ENCODE measurements at places on chromosomes 2 and 18.

- DNase-seq: no peak
Observed at GRCh38 chr18:34837769-34838272, 127.7 kb downstream of the DTNA start.

DNA sequence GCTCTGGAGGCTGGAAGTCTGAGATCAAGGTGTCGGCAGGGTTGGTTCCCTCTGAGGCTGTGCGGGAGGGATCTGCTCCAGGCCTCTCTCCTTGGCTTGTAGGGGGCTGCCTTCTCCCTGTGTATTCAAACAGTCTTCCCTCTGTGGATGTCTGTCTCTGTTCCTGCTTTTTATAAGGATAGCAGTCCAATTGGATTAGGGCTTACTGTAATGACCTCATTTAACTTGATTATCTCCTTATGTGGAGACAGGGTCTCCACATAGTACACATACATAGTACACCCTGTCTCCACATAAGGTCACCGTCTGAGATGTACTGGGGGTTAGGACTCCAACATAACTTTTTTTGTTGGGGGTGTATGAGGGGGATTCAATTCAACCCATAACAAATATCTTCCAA is 30.5 kb downstream of the TCF7L1 start:
- DNase-seq: no peak

DNA sequence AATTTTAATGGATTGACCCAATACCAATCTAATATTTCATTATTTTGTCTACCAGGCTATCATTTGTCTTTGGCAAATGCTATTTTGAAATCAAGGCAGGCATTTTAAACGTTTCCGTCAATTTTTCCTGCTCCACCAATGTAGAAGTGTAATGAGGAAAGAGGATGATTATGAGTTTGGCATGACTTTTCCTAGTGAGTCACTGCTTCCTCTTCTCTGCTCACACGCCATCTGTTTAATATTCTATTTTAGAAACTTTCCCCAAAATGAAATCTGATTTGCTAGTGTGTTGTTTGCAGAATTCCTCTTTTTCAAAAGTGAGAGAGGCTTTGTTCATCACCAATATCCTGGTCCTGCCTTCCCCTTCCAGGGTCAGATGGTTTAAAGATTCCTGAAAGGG is 42.5 kb upstream of the PID1 start:
- DNase-seq: no peak

DNA sequence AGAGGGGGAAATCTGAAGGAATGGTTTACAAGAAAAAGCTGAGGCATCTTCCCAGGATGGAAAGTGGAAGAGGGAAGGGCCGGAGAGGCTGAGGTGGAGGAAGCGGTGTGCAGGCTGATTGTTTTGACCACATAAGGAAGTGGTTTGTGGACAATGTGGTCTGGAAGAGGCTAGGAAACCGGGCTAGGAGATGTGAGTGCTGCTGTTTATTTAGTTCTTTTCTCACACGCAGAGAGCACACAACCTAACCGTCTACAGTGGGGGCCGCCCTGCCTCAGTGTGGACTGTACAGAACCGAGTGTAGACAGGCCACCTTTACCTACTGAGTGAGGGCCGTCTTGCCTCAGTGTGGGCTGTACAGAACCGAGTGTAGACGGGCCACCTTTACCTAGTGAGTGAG is 251.7 kb upstream of the PXDN start:
- no peak for DNase-seq

DNA sequence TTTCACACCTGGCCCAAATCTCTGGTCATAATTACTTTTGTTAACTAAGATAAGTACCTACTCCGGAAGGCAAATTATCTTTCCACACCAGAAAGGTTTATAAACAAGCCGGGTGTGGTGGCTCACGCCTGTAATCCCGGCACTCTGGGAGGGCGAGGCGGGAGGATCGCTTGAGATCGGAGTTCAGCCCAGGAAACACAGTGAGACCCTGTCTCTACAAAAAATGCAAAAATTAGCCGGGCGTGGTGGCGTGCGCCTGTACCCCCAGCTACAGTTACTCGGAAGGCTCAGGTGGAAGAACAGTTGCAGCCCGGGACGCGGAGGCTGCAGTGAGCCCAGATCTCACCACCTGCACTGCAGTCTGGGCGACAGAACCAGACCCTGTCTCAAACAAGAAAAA is 2.1 kb downstream of the PUM2 start:
- DNase-seq: no peak

GRCh38 chr2:30275256-30275655 is 43.9 kb downstream of the LBH start:
- no peak for DNase-seq

DNA sequence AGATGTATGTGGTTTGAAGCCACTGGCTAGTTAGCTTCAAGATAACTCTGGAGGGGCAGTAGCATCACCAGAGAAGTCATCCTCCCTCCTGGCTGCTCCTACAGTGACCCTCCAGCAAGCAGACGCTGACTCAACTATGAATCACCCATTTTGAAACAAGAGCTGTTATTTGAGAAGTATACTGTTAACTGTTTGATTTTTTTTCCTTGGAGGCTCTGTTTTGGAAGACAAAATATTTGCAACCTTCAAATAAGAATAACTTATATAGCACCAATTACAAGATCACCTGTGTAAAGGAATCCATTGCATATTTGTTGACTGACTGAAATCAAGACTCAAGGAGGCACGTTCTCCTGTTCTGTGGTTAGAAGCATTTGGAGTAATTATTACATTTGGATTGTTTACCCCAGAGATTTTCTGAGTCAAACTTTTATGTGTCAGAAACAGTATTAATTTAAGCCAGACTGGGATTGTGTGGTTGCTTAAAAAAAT is 313.8 kb downstream of the MTX2 start:
- DNase-seq: no peak

DNA sequence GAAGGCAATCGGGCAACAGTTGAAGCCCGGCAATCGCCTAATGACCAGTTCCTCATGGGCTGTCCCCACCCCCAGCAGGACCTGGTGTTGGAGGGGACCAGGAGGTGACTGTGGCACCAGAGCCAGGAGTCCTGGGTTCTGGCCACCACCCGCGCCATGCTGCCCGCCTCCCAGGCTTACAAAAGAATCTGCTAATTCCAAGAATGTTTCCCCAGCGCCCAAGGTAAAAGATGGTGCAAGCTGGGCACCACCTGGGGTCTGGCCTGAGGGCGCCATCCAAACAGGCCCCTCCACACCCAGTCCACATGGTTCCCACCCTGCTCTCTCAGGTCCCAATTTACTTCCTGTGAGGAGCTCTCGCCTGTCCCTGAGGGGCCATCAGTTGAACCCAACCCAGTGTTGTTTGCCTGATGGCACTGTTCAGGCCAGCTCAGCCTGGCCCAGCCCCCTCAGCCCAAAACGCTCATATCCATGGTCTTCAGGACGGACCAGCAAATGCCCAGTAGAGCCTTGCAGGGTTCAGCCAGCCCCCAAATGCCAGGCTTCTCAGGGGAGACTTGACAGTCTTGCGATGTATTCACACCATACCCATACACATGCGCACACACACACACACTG is 5.1 kb downstream of the SDC1 start:
- no peak for DNase-seq

DNA sequence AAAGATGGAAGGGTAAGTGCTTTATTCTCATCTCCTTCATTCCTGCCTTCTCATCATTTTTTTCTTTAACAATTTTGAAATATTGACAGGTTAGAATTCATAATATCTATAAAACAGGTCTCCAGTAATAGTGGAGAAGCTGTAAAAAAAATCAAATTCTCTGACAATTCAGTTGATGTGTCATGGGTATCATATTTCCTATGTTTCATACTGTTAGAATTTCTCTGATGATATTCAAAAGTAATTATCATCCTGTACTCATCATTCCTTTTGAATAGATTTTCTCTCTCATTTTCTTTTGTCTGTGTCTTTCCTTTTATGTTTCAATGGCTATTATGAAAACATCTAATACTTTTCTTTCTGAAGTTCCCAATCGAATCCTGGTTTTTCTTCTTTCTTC is 97.7 kb downstream of the CPS1 start:
- no peak for DNase-seq
